Upper lobe of left lung (tissue), 6 donors: ENCODE measurements at places on chromosomes 1 and 21. TPM values are rescaled to one million over a fixed set of nuclear protein-coding genes. Genes with fewer than 3 reads are reported as not detected.

Gene PGLYRP3
- not detected for total RNA-seq

Gene DYNLT5
- 0.40 TPM for total RNA-seq

- DNase-seq: no peak
Observed at GRCh38 chr21:44650973-44651675, 3.3 kb downstream of the KRTAP12-4 start.

DNA sequence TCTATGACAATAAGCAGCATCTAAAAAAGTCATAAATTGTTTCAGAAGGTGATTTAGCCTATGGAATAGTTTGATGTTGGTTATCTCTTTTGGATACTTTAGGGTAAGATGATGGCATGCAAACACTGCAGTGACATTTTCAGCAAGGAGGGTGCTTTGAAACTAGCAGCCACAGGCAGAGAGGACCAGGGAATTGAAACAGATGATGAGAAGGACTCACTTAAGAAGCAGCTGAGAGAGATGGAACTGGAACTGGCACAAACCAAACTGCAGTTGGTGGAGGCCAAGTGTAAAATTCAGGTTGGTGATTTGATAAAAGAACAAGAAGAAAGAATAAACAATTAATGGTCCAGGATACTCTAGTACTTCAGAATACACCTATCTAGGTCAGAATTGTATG is 11.2 kb upstream of the CACYBP start:
- no peak for DNase-seq

DNA sequence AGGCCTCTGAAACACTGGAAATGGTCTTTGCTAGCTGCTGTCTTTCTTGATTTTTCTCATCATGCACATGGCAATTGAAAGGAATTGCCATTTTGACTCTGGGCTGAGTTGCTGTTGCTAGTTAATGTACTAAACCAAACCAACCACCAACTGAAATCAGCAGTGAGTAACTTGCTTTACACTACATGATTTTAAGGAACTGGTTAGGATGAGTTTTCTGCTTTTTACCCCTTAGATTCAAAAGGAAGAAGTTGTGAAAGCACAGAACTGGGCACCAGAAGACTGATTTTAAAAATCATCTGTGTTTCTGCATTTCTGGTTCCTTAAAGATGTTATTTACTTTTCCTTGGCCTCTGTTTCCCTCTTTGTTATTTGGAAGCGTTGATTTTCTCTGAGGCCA is 361.9 kb downstream of the HLX start:
- DNase-seq: no peak

DNA sequence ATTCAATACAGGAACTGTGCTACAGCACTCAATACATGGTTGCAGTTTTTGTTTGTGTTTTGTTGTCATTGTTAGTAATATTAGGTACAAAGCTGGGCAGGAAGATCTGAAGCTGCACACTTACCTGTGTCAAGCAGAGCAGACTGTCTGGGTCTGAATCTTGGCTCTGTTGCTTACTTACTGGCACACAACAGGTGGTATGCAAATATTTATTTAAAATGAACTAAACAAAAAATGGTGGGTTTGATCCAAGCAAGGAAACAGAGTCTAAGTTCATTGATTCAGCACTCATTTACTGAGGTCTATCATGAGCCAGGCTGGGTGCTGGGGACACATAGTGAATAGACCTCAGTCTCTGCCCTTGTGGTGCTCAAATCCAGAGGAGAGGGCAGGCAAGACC is 230.4 kb downstream of the OMA1 start:
- no peak for DNase-seq

GRCh38 chr1:192057766-192058165 is 100.5 kb upstream of the RGS18 start:
- DNase-seq: no peak

DNA sequence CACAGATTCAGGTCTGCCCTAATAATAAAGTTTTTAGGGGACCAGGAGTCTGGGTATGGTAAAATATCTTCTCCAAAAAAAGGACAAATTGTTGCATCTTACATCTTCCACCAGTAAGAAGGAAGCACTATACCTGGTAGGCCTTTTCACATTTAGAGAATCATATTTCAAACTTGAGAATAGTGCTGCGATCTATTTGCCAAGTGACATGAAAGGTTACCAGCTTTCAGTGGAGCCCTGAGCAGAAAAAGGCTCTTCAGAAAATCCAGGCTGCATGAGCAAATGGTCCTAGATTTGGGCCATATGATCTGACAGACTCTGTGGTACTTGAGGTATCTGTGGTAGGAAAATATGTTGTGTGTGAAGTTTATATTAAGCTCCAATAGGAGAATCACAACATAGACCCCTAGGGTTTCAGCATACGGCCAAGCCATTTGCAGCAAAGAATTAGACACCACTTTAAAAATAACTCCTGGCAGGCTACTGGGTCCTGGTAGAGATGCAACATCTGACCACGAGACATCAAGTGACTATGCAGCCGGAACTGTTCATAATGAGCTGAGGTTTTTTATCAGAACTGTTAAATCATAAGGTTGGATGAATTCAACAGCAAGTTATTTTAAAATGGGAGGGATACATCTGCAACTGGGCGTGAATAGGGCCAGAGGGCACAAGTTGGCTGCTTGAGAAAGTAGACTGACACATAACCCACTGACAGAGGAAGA is 38.6 kb upstream of the CCDC190 start:
- no peak for DNase-seq

GRCh38 chr1:21700094-21700493 is 30.9 kb upstream of the RAP1GAP start:
- DNase-seq: no peak

DNA sequence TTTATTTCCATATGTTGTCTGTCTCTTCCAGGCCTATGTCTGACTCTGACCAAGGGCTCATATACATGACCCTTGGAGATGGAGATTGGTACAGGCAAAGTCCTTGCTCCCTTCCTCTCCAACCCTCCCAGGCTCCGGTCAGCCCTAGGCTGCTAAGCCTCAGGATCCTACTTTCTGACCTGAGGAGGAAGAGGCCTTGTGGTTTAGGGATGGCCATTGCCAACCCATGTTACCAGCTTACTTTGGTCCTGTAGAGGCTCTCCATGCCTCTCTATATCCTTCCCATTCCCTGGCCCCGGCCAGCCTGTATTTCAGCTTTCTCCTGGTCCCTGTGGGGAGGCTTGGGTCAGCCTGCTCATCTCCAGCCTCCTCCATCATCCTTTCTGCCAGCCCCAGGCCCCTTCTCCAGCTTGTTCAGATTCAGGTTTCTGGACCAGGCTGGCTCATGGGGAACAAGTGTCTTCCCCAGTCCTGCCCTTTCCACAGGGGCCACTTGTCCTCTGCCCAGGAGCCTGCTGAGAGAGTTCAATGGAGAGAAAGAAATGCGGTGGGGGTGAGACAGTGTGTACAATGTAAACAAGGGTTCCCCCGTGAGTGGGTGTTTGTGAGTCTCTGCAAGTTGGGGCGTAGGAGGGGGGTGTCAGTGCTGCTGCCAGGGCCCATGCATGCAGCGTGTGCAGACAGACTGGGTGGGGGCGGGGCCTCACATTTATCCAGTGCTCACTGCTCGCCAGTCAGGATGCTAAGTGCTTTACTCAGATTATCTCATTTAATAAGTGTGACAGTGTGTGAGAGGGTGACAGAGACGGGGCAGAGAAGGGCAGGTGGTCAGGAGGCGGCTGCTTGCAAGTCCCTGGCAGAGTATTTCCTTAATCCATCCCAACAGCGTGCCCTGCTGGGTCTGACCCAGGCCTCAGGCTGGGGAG is 31.3 kb upstream of the FOXO6 start:
- DNase-seq: no peak

DNA sequence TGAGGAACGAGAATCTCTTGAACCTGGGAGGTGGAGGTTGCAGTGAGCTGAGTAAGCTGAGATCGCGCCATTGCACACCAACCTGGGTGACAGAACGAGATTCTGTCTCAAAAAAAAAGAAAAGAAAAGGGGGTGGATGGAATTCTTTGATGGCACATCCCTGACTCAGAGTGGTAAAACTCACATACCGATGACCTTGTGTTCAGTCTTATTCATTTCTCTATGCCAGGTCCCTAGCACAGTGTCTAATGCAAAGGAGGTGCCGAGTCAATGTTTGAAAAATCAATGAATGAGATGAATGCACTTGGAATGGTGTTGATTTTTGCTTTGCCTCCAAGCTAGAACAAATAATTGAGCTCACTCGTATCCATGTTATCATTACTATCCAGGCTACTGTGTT is 18.5 kb upstream of the FAM20B start:
- DNase-seq: no peak

DNA sequence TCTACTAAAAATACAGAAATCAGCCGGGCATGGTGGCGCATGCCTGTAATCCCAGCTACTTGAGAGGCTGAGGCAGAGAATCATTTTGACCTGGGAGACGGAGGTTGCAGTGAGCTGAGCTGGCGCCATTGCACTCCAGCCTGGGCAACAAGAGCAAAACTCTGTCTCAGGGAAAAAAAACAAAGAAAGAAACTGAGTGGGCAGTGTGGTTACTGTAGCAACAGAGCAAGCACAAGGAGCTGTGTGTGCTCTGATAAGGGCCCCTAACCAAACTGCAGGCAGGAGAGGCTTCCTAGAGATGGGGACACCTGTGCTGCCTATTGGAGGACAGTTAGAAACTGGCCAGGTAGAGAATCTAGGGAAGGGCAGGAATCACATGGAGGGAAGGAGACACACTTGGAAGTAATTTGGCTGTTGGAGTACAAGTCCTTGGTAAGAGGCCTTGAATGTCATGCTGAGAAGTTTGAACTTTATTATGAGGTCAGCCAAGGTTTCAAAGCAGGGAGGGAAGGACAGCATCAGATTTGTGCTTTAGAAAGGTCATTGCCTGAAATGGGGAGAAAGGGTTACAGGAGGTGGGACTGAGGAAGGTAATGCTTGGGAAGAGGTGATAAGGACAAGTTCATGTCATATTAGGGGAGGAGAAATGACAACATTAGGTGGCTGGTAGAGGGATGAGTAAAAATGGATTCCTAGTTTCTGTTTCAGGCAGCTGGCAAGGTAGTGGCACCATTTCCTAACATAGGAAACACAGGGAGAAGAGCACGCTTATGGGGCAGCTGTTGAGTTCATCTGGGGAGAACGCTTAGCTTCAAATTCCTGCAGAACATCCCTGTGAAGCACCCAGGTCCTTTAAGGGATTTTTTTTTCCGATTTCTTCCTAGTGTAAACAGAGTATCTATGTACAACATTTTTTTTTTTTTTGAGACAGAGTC is 69.2 kb upstream of the ARTN start:
- no peak for DNase-seq
